ENCODE measurements at places on chromosomes 7 and 10. TPM values are rescaled to one million over a fixed set of nuclear protein-coding genes. Genes with fewer than 3 reads are reported as not detected.

Gene CACUL1
- 14.8 TPM for total RNA-seq

Gene TET1
- total RNA-seq: 2.1 TPM

DNA sequence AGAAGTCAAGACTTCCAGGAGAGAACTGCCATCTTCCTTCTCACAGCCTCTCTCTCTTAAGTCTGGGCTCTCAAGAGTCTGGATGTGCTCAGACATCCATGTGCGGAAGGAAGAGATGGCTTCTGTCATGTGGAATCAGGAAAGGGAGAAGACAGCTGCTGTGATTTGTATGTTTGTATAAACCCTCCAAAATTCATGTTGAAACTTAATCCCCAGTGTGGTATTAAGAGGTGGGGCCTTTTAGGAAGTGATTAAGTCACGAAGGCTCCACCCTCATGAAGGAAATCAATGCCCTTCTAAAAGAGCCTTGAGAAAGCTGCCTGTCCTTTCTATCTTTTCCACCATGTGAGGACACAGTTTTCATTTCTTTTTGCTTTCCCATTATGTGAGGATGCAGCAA lies 73.9 kb upstream of the PTN start:
- H3K36me3 ChIP-seq: no peaks in the 10 kb centered on the region
- no peak overlapping the region for H3K4me3 ChIP-seq
- H3K4me1 ChIP-seq: no peaks in the 10 kb centered on the region
- H3K27ac ChIP-seq: no peak overlapping the region

- peak overlapping the region; percentile 82 for H3K27ac ChIP-seq
- peak overlapping the region; percentile 75 for H3K4me3 ChIP-seq
- H3K27me3 ChIP-seq: no peaks in the 10 kb centered on the region
- H3K36me3 ChIP-seq: no peaks in the 10 kb centered on the region
- peak; percentile 95 for DNase-seq
Observed at GRCh38 chr7:134432296-134433152, 26.4 kb downstream of the AKR1B1 start.

GRCh38 chr7:84999450-84999849 lies 187.4 kb downstream of the SEMA3D start:
- no peaks in the 10 kb centered on the region for H3K36me3 ChIP-seq
- H3K27ac ChIP-seq: no peak overlapping the region
- H3K4me1 ChIP-seq: peaks cover 7% of the 10 kb centered on the region
- DNase-seq: no peak

GRCh38 chr10:11180228-11180627 lies 162.6 kb downstream of the CELF2 start:
- DNase-seq: no peak
- H3K4me3 ChIP-seq: no peak overlapping the region
- no peak overlapping the region for H3K27ac ChIP-seq
- H3K36me3 ChIP-seq: no peaks in the 10 kb centered on the region
- no peaks in the 10 kb centered on the region for H3K27me3 ChIP-seq
- no peaks in the 10 kb centered on the region for H3K4me1 ChIP-seq

DNA sequence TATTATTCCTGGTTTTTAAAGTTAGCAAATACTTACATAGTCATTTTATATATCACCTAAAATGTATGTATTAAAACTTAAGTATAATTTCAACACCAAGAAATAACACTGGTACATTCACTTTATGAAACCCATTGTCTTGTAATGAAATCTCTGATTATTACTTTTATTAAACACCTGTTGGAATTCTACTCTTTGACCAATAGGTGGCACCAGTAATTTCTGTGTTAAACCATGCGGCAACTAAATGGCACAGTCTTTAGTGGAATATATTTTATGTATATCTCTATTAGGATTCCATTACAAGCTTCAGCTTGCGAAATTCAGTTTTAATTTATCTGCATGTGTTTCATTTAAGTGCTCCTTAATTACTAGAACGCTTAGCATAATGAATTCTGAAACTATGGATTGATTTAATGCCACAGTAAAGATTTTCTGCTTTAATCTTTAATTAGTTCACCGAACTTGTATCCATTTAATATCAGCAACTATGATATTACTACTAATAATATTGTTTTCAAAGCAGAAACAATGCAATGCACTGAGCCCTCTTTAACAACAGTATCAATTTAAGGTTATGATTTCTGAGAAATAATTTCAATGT lies 181.3 kb downstream of the MAGI2 start:
- DNase-seq: peak; percentile 70
- H3K4me3 ChIP-seq: no peak overlapping the region
- no peaks in the 10 kb centered on the region for H3K27me3 ChIP-seq
- no peaks in the 10 kb centered on the region for H3K36me3 ChIP-seq
